ENCODE measurements at places on chromosomes 3 and 15.

DNA sequence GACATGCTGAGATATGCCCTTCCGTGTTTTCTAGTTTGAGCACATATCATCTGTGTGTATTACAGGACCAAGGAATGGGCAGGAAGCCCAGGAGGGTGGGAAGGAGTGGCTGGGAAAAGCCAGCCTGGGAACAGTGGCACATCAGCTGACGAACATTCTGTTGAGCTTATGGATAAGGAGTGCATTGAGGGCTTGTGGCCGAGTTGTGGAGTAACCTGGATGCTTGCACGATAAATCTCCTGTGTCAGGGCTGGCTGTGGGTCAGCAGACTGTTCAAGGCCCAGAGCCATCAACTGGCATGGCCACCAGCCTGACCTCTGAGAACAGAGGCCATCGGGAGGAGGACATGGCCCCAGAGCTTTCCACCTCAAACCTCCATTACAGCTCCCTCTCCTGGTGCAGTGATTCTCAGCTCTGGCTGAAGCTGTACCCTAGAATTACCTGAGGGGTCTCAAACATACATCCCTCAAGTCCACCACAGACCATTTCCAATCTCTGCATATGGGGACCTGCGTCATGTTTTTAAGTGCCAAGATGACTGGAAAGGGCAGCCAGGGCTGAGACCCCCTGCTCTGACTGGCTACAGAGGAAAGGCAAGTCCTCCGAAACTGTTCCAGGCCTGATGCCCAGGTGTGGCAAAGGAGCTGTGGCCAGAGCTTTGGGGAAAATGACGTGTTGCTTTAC lies 4.8 kb upstream of the VILL start:
- peak; percentile 40 for DNase-seq

GRCh38 chr15:36877294-36877693 lies 223.1 kb downstream of the MEIS2 start:
- DNase-seq = no peak

DNA sequence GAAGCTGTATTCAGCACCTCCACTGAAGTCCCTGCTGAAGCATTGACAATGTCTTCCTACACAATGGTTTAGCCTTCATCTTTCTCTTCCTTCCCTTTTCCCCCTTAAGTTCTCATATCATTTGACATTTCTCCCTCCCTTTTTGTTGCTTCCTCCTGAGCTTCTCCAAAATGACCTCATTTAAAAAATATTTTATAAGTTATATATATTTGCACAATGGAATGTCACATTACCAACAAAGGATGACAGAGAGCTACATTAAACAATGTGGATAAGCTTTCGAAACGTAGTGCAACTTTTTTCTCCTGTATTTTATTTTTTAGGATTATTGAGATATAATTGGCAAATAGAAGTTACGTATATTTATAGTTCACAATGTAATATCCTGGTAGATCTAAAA lies 13.2 kb upstream of the DLG1 start:
- DNase-seq = no peak

DNA sequence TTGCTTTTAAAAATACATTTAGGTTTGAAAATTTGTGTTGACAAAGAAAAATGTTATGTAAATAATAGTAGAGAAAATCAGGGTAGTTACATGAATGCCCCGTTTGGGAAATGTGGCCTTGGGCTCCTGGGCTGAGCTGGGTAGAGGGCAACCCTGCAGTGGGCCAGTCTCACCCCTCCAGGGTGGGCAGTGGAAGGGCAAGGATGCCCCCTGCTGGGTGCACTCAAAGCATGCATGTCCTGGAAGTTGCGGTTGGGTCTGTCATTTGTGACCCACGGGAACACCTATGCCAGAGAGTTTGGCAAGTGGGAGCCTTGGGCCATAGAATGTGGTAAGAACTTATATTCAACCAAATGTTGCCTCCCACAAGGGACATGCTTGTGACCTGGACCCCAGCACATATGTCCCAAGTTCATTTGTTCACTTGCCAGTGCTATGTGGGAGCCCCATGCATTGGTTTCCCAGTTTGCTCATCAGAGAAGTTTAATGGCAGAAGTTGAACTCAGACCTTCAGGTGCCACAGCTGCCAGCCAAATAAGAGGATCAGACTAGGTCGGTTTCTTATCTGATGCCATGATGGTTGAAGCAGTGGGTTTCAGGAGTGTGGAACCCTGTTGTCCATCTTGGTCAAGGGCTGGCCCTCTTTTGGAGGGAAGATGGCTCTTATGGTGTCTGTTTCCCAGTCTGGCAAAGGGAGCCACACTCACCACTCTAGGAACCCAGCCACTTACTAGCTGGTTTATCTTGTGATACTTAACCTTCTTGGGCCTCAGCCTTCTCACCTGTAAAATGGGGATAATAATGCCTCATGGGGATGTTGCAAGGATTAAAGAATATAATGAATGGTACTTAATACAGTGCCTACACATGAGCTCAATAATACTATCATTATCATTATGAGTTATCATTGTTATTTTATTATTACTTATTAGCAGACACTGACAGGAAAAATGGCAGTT lies 2.5 kb upstream of the PLCB2 start:
- DNase-seq = peak; percentile 84

GRCh38 chr3:99409961-99410360 lies 228.4 kb upstream of the COL8A1 start:
- no peak for DNase-seq

DNA sequence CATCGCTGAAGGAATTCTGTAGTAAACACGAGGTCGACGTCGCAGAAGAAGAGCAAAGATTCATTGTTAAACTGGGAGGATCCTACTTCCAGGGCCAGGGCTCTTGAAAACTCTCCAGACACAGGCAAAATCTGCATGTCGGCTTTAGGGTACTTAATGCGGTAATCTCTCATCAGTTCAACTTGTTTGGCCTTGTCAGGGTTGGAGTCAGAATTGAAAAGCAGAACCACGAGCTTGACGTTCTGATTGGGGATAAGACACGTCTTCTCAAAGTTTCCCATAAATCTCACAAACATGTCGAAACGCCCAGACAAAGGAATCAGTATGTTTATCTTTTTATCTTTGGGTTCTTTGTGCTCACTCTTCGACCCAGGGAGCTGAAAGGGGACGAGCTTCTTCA lies 74.0 kb downstream of the CHSY1 start:
- peak; percentile 38 for DNase-seq

GRCh38 chr15:81211376-81211775 lies 14.7 kb downstream of the IL16 start:
- DNase-seq = no peak

DNA sequence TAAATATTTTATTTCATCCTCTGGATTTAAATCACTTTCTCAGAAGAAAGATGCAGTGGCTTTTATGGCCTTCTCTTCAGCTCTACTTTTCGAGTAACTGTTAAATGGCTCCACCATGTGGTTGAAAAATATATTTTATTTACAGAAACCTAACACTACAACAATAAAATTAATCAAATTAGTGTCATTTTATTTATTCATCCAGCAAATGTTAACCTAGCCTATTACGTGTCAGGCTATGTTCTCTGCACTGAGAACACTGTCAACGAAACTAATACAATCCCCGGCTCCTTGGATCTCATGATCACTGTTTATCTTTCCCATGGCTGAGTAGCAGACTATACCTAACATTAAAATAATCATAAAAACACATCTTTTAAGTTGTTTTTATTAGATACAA lies 148.0 kb upstream of the OSTN start:
- no peak for DNase-seq

DNA sequence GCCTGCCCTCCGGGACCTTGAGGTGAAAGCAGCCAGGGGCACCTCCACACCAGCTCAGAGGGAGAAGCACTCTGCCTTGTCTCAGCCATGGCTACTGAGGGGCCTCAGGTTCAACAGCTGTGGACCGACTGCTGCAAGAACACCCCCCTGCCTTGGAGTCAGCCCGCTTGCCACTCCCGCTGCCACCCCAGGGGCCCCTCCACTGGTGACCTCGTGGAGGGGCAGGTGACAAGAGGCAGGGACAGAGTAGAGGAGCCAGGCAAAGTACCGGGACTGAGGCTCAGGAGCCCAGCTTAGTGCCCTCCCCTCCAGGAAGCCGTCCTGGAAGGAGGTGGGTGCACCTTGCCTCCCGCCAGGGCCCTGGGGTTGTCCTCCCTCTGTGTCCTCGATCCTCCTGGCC lies 79.6 kb upstream of the RPL32 start:
- DNase-seq = no peak

DNA sequence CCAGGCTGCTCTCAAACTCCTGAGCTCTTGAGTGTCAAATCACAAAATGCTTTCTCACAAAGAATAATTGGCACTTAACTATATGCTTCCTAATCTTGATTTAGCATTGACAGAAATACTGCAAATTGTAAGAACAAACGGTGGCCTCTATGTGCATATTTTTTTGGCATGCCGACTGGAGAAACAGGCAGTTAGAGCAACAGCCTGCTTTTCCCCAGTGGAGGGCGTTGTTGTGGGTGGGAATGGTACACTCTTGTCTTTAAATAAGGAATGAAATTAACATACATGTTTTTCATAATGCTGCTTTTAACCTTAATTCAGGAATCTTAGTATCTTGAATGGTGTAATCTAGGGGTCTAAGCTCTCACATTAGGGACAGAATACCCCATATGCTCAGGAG lies 31.1 kb upstream of the SV2B start:
- no peak for DNase-seq

GRCh38 chr15:28271697-28272260 lies 50.2 kb downstream of the HERC2 start:
- no peak for DNase-seq

DNA sequence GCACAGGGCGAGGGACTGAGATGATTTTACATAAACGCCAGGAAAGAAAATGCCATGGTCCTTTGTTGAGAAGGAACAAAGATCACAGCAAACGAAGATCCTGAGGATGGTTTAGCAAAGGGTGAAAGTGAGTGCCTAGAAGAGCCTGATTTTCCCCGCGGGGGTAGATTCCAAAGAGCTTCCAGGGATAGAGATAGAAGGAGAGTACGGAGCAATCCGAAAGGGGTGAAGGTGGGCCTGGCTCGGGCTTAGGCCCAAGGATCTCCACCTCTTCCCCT lies 977 bp downstream of the CDC25A start:
- DNase-seq = no peak

- DNase-seq = peak; percentile 68
These were observed 9.5 kb downstream of the CA12 start for GRCh38 chr15:63372018-63372705.

DNA sequence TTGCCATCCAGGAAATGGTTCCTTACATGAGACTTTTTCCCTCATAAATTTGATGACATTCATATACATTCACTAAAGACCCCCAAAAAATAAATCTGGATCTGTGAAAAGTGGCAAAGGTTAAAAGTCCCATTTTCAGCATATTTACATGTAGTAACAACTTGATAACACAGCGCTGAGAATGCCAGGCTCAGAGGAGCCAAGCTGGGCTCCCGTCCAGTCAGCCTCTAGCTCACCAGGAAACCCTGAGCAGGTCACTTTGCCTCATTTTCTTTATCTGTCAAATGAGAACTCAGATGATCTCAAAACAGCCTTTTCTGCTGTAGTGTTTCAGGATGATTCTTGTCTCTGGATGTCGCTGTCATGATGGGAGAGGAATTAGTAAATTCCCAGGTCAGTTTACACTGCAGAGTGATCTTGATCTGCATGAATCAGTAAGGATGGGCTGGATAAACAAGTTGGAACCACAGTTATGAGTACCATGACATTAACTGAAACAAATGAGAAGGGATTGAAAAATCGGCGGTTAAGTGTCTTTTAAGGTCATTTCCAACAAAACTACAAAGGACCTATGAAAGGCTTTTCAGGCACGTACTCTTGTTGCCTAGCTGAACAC lies 82.8 kb downstream of the PPARG start:
- DNase-seq = no peak

DNA sequence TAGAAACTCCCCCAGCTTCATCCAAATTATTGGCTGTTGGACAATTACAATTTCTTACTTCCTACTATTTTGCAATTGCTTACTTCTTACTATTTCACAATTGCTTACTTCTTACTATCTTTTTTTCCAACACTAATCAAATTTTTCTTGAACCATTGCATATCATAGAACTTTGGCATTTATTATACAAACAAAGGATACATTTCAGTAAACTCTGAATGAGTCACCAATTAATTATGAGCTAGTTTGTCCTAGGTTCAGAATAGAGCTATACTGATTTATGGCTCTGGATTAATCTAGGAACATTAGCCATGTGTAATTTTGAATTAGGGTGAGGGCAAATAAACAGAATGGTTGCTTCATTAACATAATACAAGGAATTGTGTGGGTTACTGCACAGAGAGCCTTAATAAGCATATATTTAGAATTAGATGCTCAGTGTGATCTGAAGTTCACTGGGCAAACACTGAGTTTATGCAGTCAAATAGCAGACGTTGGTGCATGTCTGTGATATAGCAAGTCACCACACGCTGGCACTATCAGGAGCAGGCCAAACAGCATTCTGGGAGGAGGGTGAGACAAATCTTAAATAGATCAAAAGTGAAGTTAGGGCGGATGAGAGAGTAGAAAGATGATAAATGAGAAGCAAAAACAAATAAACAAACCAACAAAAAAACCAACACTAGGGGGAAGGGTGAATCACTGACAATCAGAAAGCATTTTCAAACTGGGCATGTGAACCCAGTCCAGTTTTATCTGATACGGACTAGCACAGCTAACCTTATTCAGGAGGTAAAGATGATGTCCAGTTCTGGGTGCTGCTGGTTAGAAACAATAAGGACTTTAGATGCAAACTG lies 21.5 kb downstream of the GABRR3 start:
- no peak for DNase-seq

DNA sequence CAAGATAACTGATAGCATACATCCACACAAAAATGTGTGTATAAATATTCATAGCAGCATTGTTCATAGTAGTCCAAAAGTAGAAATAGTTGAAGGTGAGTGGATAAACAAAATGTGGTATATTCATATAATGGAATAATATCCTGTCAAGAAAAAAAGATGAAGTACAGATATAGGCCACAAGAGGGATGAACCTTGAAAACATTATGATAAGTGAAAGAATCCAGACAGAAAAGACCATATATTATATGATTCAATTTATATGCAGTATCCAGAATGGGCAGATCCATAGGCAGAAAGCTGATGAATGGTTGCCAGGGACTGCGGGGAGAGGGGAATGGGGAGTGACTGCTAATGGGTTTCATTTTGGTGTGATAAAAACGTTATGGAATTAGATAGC lies 54.3 kb upstream of the TNIK start:
- no peak for DNase-seq

GRCh38 chr15:80015156-80015555 lies 44.2 kb upstream of the BCL2A1 start:
- no peak for DNase-seq

DNA sequence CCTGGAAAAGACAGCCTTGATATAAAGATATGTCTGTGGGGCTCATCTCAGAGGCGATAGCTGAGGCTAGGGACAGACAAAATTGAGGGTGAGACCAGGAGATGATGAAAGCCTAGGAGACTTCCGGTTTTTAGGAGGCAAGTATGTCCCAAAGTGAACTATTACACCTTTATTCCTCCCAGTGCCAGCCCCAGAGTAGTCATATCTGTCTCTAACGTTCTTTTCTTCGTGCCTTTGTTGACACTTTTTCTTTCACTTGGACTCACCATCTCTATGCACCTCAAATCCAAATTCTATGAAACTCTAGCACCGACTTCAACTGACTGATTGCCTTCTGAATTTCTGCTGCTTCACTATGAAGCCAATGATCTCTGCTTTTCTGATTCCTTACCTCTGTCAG lies 93.8 kb upstream of the RASGRP1 start:
- no peak for DNase-seq

Measured in islet precursor cell (in vitro differentiated cells).